ENCODE measurements at places on chromosomes 2 and 18.

DNA sequence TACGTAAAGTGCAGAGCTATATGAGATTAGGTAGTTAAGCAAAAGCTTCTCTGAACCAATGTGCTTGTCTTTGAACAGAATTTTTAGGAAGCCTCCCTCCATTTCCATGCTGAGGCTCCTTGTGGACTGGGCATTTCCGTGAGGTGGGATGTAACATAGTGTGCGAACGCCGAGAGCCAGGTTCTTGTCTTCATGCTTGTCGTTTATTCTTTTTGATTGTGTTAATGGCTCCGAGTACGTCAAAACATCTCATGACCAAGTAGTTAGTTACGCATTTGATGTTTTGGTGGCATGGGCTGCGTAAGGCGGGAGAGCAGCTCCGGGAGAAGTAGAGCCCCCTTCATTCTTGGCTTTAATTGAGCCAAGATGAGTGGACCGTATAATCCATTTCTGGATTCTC lies 32.9 kb downstream of the DGKD start:
- DNase-seq = no peak

- DNase-seq = peak; percentile 84
These were observed at the start of gene SMAD2 for GRCh38 chr18:47930199-47930930. Gene SMAD2 (minus strand): TSS chr18:47930659. CDS start chr18:47896756, 33,903 bp downstream.

- DNase-seq = peak; percentile 11
These were observed 1.5 kb downstream of the GAREM1 start for GRCh38 chr18:32469190-32469651.

DNA sequence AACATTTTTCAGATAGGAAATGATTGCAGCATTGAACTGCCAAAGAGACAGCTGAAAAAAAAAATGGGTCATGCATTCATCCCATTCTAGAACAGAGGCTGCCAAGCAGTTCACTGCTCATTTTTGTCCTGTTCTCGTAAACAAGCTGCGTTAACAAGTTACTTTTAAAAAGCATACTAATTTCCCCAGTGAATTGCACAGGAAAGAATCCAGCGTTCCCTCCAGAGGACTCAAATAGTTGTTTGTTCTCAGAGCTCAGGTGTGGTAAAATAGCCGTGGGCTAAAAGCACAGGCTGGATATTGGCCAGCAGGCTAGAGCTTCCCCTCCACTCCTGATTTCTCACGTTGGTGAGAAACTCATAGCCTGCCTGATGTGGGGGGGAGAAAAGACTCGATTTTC lies 76.1 kb upstream of the AQP4 start:
- DNase-seq = no peak

DNA sequence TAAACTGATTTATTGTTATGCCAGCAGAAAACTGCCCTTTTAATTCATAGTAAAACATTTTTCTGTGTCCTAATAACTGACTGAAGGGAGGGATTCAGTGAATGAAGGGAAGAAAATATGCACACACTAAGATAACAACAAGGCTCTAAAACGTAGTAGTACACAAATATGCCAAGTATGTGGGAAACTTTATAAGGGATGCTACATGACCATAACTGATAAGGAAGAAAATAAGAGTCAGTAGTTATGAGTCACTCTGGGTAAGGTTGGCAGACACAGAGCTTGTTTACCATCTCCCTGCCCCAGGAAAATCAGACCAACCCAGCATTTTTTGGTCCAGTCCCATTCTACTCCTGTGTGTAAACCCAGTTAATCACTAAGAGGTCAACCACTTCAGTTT lies 124.2 kb downstream of the RPRM start:
- DNase-seq = no peak

GRCh38 chr2:207240649-207241048 lies 74.9 kb upstream of the KLF7 start:
- DNase-seq = peak; percentile 55

GRCh38 chr2:205750797-205751196 lies 68.5 kb downstream of the NRP2 start:
- DNase-seq = no peak

DNA sequence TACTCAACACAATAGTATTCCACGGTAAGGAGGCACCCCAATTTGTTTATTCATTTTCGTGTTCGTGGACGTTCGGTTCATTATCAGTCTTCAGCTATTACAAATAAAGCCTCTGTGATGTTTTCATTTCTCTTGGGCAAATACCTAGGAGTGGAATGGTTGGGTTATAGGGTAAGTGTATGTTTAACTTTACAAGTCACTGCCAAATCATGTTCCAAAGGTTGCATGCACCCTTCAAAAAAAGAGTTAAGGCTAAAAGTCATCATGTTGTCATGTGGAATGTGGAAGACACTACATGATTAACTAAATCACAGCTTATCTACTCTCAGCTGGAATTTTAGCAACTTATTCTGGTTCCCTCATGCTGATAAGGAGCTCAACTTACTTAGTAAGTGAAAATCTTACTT lies 15.8 kb downstream of the INO80C start:
- no peak for DNase-seq

DNA sequence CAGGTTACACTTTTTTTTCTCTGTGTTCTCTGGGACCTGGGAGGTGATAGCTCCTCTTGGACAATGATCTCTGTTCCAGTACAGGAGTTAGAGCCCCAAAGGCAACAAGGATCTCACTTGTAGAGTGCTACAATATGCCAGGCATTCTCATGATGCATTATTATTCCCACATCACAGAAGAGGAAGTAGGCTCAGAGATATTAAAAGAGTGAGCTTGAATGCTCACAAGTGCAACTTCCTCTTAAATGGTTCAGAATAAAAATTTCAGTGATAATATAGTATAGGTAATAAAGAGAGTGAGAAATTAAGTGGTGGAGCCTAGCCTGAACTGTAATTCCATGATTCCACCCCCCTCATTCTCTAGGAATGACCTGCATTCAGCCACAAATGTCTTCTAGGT lies 21.4 kb downstream of the POLE4 start:
- no peak for DNase-seq

DNA sequence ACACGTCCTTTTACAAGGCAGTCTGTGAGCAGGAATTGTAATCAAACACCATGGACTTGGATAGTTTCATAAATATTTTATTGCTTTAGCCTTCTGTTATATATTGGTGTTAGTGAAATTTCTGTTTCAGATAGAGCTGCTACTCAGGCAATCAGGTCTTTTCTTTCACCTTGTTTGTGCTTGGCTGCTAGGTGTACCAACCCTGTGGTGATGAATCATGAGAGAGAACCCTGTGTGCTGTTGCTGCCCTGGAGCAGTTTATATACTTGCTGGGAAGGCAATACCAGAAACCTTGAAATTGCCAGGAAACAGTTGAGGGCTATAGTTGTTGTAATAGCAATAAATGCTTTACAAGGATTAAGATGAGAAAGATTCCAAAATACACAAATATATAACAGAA lies 84.5 kb downstream of the FSHR start:
- DNase-seq = no peak

GRCh38 chr2:27117995-27118524 lies 868 bp downstream of the CGREF1 start:
- DNase-seq = no peak

DNA sequence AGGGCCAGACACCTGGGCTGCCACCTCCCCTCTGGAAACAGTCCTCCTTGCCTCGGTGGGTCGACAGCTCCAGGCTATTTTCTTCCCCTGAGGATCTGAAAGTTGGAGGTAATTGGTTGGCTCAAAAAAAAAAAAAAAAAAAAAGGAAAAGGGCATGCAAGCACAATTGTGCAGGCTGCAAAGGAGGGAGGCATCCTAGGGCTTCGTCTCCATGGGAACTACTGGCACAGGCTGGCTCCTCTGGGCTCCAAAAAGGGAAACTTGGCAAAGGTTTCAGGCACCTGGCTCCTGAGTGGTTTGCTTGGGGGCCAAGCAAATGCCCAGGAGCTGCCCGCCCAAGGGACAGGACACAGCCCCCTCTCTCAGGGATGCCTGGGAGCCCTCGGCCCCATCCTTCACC lies 1.1 kb upstream of the KCNIP3 start:
- DNase-seq = no peak

GRCh38 chr2:47236503-47237215 lies 81.6 kb upstream of the STPG4 start:
- no peak for DNase-seq

- DNase-seq = no peak
These were observed 31.6 kb downstream of the SUCLG1 start for GRCh38 chr2:84427235-84428138.

- DNase-seq = no peak
These were observed 184.3 kb downstream of the RPIA start for GRCh38 chr2:88875736-88876135.

GRCh38 chr2:172999641-173000386 lies 75.8 kb upstream of the MAP3K20 start:
- no peak for DNase-seq

- no peak for DNase-seq
These were observed at the start of gene FIGN for GRCh38 chr2:163735685-163736432. Gene FIGN (minus strand): TSS chr2:163736008. CDS start chr2:163734927, 1,081 bp downstream.

- no peak for DNase-seq
These were observed 299.4 kb downstream of the ZNF521 start for GRCh38 chr18:25052511-25052921.

GRCh38 chr2:118223992-118224894 lies 136.0 kb downstream of the INSIG2 start:
- DNase-seq = peak; percentile 48

DNA sequence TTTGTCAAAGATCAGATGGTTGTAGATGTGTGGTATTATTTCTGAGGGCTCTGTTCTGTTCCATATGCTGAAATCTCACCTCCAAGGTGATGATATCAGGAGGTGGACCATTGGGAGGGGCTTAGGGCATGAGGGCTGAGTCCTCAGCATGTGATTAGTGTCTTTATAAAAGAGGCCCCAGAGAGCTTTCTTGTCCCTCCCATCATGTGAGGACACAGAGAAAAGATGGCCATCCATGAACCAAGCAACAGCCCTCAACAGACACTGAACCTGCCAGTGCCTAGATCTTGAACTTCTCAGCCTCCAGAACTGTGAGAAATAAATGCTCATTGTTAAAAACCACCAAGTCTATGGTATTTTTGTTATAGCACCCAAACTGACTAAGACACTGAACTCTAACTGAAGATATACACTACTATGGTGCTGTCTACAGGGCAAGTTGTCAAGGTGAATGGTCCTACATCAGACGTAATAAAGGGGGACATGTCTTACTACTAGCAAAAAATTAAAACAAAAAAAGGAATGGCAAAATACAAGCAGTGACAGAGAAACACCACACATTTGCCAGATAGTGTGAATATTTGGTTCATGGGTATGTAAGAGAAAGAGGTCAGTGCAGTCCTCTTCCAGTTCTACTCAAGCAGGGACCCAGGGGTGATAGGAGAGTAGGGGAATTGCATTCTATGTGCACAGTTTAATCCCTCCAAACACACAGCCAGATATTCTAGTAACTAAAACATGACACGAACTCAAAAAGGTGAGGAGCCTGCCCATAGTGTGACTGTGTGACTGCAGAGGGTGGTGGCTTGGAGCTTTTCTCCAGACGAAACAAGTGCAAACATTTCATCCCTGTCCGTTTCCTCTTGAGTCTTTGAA lies 164.4 kb upstream of the MYCN start:
- DNase-seq = no peak

GRCh38 chr18:49569724-49570123 lies 7.9 kb downstream of the LIPG start:
- no peak for DNase-seq

GRCh38 chr2:240400371-240401161 lies 34.9 kb upstream of the GPC1 start:
- DNase-seq = no peak

DNA sequence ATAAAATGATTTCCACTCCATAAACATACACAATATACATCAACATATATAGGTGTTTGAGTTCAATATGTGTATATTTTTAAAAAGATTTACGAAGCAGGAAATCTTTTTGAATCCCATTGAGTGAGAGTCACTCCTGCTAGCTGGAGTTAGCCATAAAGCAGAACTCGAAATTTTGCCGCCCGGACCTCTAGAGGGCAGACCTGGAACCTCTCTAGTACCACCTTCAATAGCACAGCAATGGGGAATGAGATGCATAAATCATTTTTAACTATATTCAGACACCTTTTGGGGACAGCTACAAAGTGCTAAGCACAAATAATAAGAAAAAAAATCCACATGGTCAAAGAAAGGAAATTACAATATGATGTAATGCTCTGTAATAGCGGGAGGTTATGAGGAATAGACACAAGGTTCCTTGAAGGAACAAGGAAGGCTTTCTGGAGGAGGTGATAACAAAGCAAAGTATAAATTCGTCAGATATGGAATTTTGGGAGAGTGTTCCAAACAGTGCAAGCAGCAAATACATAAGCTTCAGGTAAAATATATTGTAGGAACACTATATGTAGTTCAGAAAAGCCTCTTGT lies 533.4 kb downstream of the ERBB4 start:
- DNase-seq = no peak

- DNase-seq = no peak
These were observed 26.0 kb upstream of the ANXA4 start for GRCh38 chr2:69715964-69716363.

- DNase-seq = no peak
These were observed 112.5 kb downstream of the MREG start for GRCh38 chr2:215900843-215901242.

- DNase-seq = no peak
These were observed 348.4 kb upstream of the RAB12 start for GRCh38 chr18:8260827-8261226.

GRCh38 chr2:19876751-19877150 lies 25.0 kb downstream of the TTC32 start:
- DNase-seq = no peak

DNA sequence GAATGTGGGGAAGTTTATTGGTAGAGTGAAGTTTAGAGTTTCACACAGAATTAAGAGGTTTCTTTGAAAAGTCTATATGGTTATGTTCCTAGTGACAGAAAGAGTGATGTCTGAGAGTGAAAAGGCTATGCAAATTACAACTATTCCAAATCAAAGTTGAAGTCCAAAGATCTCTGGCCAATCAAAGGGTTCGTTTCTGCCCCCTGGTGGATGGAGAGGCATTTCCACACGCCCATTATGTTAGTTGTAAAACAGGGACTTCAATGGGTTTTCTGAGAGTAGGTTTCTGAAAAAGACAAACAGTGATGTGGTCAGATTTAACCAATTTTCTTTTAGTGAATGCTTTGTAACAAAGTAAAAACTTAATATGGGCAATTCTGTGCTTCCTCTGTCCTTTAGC lies 441.5 kb upstream of the POU3F3 start:
- DNase-seq = peak; percentile 48

DNA sequence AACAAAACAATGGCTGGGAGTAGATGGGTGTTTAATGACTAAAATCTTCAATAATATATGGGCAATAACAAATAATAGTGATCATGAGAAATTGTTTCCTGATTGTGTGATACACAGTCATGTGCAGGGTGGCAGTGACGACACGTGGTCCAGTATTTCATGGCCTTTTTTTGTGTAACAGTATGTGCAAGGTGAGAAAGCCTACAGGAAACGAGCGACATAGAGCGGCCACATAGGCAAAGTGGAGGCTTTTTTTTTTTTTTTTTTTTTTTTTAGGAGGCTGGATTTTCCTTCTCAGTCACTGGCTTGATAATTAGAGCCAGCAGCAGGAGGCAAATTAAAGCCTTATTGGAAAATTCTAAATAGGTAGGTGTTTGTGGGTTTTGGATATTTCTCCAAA lies 123.7 kb downstream of the MYO3B start:
- no peak for DNase-seq

GRCh38 chr18:38961880-38962279 lies 1396.3 kb upstream of the CELF4 start:
- DNase-seq = no peak

Data from activated CD4-positive, alpha-beta T cell treated with anti-CD3 and anti-CD28 coated beads for 48 hours (primary cell).